ENCODE measurements at places on chromosomes 7 and 10.

GRCh38 chr10:22308390-22308789, 7.8 kb upstream of the COMMD3 start:
- no peak for DNase-seq

GRCh38 chr10:20949967-20950366, 52.9 kb upstream of the NEBL start:
- DNase-seq: no peak

- DNase-seq: no peak
These were observed 5.5 kb downstream of the GIMAP7 start for GRCh38 chr7:150520145-150520544.

- DNase-seq: no peak
These were observed 36.9 kb upstream of the AQP1 start for GRCh38 chr7:30874656-30875302.

- no peak for DNase-seq
These were observed 117.3 kb downstream of the FAM53B start for GRCh38 chr10:124626759-124627380.

DNA sequence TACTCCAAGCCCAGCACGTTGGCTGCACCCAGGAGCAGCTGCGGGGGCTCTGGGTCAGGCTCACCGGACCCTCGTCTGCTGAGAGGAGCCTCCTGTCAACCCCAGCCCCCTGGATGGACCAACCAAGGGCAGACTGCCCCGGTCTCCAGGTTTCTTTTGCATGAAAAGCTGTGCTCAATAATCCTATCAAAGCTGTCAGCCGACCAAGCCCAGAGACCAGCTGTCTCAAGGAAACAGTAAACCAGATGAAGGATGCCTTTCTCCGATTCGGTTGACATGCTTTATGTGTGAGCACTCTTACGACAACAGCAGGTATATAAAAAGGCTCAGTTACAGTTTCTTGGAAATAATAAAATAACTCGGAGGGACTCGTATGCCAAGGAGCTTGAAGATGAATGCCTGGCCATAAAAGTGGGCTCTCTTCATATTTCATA, 71.6 kb upstream of the BAIAP2L1 start:
- DNase-seq: no peak

DNA sequence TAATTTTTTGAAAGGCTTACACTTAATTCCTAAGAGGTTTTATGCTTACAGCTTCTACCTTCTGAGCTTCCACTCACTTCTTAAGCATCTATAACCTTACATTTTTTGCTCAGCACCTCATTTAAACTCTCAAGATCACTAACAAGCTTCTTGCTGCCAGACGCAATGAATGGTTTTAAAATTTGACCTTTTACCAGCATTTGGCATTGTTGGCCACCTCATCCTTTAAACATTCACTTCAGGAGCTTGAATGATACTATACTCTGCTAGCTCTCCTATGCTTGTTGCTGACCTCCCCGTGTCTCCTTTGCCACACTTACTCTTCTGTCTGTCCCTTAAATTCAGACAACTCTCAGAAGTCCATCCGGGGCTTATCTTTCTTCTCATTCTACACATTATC, 37.7 kb upstream of the ODAD2 start:
- DNase-seq: no peak

GRCh38 chr10:68517188-68517587, 10.1 kb downstream of the SLC25A16 start:
- DNase-seq: no peak

- DNase-seq: no peak
These were observed 14.0 kb downstream of the ANKIB1 start for GRCh38 chr7:92259610-92260247.

- peak; percentile 21 for DNase-seq
These were observed 446.9 kb downstream of the KIF20B start for GRCh38 chr10:90148116-90148855.

DNA sequence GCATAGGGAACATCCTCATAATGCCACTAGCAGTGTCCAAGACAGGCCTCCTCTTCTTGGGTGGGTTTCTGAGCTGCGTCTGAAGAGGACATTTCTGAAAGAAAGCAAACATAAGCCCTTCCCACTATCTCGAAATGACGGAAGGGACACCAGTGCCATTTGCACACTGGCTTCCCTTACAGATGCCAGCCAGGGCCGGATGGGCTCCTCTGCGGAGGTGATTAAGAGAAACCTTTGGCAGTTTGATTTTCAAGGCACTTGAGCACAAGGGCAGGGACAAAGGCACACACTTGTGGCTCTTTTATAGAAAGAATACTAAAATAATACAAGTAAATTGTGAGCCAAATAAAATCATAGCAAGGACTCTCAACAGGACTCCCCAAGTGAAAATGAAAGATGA, 106.6 kb upstream of the CELF2 start:
- DNase-seq: no peak

GRCh38 chr10:72250666-72251065, 23.1 kb upstream of the DDIT4 start:
- DNase-seq: no peak

DNA sequence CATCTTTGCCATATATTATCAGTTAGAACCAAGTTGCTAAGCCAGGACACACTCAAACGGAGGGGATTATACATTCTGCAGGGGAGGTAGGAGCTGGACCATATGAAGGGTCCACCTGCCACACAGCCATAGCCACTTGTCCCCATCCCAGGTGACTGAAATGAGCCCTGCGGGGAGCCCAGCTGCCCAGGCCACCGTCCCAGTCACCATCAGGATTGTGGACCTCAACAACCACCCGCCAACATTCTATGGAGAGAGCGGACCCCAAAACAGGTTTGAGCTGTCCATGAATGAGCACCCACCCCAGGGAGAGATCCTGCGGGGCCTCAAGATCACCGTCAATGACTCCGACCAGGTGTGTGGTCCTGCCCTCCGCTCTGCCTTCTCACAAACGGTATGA, 13.7 kb downstream of the CDHR1 start:
- no peak for DNase-seq

DNA sequence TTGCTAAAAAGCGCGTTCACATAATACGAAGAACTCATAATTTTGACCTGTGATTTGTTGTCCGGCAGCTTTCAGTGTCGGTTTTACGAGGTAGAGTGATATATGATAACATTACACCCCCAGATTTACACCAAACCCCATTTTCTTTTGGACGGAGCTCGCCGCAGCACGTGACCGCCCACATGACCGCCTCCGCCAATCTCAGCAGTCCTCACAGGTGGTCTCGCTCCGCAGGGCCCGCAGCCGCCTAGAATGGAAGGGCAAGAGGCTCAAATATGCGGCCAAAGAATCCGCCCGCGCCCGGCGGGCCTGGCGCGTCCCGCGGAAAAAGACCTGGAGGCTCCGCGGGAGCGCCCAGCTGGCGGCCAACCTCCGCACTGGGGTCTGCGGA, at the start of gene HOXA7:
TSS of gene HOXA7 (minus strand) at position 168 of the 391 bp plus-strand sequence. CDS start at position 38, 130 bp downstream.
- DNase-seq: no peak

GRCh38 chr7:92834507-92835260, 1.7 kb downstream of the CDK6 start:
- no peak for DNase-seq

DNA sequence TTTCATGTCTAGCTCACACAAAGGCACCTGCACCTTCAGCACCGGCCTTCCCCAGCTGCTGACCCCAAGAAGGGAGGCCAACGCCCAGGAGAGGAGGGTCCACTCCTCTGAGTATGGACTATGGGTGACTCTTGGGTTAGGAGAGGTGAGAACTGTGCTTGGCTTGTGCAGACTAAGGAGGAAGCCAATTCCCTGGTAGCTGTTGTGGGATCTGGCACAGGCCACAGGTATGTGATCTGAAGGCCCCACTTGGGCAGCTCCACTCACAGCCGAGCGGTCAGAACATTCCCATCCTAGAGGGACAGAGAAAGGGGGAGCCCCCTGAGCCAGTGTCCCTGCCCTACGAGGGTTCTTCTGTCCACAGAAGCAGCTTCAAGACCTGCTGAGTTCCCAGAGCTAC, 52.8 kb upstream of the FIGNL1 start:
- DNase-seq: no peak

- no peak for DNase-seq
These were observed 47.2 kb downstream of the XPNPEP1 start for GRCh38 chr10:109875828-109876821.

DNA sequence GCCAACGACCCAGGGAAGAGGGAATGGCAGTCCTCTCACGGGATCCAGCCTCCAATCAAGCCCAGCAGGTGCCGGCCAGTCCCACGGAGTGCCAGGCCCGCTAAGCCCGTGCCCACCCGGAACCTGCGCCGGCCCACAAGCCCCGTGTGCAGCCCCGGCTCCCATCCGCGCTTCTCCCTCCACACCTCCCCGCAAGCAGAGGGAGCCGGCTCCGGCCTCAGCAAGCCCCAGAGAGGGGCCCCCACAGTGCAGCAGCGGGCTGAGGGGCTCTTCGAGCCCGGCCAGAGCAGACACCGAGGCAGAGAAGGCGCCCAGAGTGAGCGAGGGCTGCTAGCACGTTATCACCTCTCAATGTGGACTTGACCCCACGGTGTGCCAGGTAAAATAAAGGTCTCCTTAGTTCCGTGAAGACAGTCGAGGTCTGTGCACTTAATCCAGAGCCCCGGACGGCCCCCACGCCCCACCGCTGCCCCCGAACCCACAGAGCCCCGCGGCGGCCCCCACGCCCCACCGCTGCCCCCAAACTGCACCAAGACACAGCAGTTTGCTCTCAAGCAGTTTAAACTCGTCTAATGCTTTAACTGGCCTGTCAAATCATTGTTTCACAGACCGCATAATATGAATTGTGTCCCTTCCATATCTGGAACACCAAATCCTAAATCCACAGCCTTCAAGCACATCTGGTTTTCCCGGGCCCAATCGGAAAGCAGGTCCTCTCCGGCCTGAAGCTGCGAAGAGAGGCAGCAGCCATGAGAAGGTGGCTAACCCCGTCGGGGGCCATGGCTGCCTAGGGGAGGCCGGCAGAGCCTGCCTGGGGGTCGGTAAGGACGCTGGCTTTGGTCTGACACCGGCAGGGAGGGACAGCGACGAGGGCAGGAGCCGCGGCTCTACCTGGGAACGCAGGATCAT, 307.8 kb downstream of the PTPRN2 start:
- DNase-seq: no peak

GRCh38 chr7:67435894-67436535, 439.4 kb downstream of the TYW1 start:
- no peak for DNase-seq

- no peak for DNase-seq
These were observed 20.3 kb upstream of the IGF2BP3 start for GRCh38 chr7:23490357-23491135.
